ENCODE measurements at places on chromosomes 4 and X.

DNA sequence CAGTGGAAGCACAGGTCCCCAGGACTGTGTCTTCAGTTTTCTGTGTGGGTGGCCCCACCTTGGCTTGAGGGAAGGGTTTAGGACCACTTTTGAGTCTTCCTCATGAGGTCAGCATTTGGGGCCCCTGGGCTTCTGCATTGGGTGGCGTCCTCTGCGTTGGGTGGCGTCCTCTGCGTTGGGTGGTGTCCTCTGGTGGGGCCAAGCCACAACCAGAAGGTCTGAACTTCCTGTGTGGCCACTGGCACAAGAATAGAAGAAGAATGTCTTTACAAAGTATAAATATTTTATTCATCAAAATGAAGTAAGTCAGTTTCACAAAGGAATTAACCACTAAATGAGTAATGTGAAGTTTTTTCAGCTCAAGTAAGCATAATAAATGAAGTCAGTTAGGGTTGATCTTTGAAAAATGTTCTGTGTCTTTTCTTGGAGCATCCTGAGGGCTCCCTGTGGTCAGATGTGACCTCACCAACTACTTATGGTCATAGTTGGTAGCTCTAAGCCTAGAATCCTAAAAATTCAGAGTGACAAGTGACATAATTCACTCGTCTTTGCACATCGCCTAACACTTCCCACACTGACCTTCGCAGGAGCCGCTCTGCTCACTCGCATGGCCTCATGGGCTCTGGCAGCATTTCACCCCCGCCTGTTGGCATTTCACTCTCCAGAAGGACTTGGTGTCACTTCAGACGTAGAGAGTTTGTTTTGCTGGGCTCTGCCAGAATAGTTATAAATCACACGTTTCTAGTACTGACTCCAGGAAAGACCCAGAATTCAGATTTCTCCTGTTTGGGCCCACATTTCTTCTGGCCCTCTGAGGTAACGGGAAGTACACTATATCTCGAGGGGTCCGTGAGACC lies 39.0 kb upstream of the HGFAC start:
- DNase-seq: no peak

DNA sequence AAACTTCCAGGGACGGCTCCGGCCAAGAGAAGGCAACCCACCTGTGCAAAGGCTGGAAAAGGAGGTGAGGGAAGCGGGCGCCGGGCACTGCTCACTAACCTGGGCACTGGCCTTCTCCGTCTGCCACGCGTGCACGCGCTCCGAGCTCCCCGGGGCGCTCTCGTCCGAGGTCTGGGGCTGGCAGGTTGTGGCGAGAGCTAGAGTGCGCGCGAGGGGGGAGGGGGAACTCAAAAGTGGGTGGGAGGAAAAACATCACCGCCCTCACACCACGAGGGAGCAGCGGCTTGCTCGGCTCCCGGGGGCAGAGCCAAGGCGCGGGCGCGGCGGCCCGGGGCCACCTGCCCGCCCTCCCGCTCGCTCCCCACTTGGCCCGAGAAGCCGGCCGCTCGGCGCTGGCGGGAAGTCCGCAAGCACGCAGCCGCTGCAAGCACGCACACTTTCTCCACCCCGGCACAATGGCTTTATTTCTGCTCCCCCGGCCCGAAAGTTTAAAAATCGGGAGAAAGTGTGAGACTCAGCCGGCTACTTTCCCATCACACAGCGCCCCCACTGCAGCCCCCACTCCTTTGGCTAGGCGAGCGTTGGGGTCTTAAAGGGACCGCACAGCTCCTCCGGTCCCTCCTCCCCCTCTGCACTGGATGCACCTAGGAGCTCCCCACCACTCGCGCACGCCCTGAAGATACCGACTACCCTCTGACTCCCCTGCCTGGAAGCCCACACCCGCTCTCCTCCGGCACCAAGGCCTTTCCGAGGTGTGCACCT lies at the start of gene CHRDL1:
TSS of gene CHRDL1 (minus strand) at position 173 of the 762 bp plus-strand sequence. CDS start 3,636 bp downstream, outside the sequence.
- no peak for DNase-seq

DNA sequence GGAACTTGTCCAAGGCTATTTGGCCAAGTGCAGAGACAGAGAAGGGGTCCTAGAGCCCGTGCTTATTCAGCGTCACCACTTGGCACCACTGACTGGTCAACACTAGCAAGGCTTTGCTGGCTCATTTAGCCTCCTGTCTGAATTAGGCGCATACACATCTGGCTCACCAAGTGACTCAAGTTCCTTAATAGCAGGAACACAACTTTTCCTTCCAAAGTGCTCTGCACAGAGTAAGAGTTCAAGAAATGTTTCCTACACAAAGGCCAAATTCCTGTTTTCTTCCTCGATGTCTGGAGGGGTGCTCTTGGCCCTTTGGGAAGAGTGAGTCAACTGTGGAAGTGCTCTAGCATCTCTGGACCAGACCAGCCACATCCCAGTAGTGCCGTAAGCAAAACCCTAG lies 26.8 kb upstream of the CENPU start:
- no peak for DNase-seq

- no peak for DNase-seq
Observed at GRCh38 chrX:130321550-130321949, 18.2 kb upstream of the SLC25A14 start.

DNA sequence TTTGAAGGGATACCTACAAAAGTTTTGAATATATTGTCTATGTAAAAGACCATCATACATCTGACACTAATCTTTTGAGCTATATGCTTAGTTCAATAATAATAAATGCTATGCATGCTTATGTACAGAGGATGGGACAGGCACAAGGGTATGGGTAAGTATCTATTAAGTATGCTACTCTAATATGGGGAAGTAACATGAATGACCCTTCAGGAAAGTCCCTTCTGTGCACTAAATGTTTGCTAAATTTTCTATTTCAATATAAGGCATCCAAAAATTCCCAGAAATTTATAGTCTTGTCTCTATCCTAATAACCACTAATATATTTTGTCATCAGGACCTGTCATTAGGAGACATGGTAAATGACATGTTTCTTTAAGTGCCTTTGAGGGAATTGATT lies 19.0 kb downstream of the ATP8A1 start:
- no peak for DNase-seq

DNA sequence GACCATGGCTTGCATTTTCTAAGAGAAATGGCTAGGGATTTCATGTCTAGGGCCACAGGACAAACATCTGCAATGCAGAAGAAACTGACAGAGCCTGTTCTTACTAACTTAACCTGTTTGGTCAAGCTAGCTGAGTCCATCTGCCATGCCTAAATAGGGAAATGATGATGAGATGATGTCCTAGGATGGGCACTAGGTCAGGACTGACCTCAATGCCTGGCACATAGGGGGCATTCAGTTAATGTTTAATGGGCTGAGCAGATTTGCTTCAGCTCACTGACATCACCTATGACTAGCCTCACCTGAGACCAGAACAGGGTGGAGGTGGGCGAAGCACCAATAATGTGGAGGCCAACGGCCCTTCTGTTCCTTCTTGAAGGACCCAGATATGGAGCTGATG lies 174.2 kb upstream of the SCML1 start:
- DNase-seq: no peak

GRCh38 chrX:44997282-44997812 lies 124.4 kb downstream of the KDM6A start:
- no peak for DNase-seq

GRCh38 chrX:110509755-110510532 lies 151.3 kb downstream of the RTL9 start:
- no peak for DNase-seq

- DNase-seq: no peak
Observed at GRCh38 chrX:23332101-23332887, 2.4 kb upstream of the PTCHD1 start.

DNA sequence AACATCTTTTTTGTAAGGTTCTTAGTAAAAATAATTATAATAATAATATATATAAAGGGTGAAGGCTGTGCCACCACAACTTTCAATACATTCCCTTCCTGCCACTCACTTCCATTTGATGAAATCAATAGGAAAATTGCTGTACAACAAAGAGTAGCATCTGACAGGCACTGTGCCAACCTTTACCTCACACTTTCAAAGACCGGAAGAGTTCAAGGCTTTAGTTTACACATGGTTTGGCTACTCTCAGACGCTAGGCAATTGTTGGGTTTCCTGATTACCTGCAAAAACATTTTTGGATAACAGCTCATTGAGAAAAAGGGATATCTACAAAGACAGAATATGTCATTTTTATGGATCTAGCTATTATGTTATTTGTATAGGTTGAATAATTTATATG lies 5.5 kb upstream of the ING2 start:
- DNase-seq: peak; percentile 46

DNA sequence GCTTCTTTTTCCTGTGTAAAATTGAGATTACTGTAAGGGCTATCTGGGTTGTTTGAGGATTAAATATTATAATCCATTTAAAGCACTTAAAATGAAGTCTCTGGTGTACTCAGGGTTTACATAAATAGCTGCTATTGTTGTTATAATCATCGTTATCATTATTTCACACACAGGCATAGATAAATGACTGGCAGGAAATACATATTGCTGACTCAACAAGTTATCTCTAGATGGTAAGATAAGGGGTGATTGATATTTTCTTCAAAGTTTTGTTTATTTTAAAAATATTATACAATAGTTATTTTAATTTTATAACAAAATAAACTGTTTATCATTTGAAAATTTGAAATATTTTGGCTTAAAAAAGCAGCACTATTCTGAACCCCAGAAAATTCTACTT lies 134.3 kb upstream of the DCAF12L2 start:
- DNase-seq: no peak

- DNase-seq: no peak
Observed at GRCh38 chr4:101279377-101279871, 67.9 kb downstream of the PPP3CA start.

- no peak for DNase-seq
Observed at GRCh38 chrX:136200466-136200865, 50.7 kb downstream of the MAP7D3 start.

GRCh38 chrX:110722135-110722534 lies 73.5 kb downstream of the CHRDL1 start:
- DNase-seq: no peak

DNA sequence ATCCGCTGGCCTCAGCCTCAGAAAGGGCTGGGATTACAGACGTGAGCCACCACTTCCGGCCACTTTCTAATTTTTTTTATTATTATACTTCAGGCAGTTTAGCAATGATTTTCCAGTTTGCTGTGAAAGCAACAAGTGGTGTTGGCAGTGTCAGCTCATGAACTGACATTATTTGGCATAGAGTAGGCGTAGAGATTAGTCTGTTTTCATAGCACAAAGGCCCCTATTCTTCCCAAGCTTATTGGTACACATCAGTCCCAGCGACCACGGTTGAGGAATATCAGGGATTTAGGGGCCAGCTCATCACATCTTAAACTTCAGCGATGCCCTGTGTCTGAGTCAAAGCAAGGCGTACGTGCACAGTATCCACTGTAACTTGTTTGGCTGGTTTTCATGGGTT lies 53.0 kb upstream of the RASSF6 start:
- DNase-seq: no peak

DNA sequence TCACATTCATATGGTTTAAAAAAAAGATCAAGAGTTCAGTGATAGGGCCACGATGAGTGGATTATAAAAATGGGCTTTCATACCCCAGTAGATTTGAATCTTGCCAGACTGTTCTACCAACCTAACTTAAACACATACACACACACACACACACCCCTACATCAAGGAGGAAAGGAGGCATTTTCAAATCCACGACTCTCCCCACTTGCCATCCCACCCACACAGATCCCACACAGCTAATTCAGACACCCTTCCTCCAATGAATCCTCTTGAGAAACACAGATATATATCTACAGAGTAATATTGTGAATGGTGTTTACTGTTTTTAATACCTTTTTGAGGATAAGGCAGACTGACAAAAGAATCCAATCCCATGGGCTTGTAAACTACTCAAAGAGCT lies 16.8 kb downstream of the SUPT20HL1 start:
- DNase-seq: no peak

- no peak for DNase-seq
Observed at GRCh38 chrX:43176686-43177085, 398.7 kb upstream of the PPP1R2C start.

DNA sequence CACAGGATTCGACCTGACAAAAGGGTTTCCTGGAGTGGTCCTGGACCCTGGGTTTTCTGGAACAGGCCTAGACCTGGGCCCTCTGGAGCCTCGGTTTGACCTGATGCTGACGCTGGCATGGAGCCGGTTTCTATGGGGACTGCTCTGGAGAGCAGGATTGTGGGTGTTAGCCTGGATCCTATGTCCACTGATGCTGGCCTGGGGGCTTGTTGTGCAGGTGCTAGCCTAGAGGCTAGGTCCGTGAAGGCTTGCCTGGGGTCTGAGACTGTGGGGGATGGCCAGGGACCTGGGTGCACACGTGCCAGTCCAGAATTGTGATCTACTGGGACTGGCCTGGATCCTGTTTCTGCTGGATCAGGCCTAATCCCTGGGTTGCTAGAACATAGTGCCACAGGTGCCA lies 173.1 kb downstream of the TMEM47 start:
- DNase-seq: no peak

DNA sequence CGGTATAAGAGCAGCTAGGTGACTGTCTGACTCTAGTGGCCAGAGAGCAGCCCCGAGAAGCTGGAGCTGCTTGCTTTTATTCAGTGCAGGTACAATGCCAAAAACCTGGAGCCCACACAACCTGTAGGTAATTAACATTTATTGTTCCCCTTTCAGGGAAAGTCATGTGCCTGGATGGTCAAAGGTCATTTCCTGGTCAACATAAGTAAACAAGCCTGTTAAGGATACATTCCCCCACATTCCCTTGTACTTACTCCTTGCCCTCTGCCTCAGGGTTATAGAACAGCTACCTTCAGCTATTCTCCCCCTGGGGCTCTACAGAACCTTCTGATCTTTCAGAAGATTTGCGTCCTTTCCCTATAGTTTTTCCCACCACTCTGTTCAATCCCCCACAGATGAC lies 253.4 kb downstream of the TMA16 start:
- no peak for DNase-seq

DNA sequence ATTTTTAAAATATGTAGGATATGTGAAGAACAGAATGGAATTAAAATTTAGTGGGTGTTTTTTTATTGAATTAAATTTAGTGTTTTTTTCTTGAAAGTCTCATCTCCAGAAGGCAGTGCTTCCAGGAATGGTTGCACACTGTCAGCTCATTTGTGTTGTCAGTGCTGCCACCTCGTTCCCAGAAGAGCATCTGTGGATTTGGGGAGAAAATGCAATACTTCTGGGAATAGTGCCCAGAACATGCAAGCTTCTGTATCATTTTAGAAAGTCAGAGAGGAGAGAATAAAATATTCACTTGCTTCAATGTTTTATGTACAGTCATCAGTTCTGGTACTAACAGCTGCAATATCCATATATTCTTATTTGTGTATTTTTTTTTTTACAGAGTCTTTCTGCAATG lies 608.8 kb downstream of the PCDH7 start:
- no peak for DNase-seq
